AG04449 (cell line): ENCODE measurements at places on chromosomes 7 and 10.

- no peak for DNase-seq
Measured at GRCh38 chr10:17085011-17085725, 44.4 kb downstream of the CUBN start.

DNA sequence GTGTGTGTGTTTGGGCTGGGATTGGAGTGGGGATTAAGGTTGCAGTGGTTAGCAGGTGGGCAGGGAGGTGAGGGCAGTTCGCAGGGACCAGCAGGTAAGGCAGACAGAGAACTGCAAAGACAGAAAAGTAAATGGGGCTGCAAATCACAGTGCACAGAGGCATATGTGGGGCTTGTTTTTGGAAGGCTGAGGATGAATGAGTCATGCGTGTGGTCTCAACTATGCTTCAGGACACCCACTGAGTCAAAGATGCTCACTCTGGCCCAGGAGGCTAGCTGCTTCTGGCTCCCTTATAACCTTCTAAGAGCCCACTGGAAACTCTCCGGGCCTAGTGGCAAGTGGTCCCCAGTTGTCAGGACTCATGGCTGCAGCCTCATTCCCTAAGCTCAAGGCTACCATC, 118.2 kb downstream of the ZNF248 start:
- no peak for DNase-seq

- no peak for DNase-seq
Measured at GRCh38 chr10:119177708-119178371, 772 bp downstream of the PRDX3 start.

GRCh38 chr10:131982185-131982756, 548 bp upstream of the BNIP3 start:
- no peak for DNase-seq

DNA sequence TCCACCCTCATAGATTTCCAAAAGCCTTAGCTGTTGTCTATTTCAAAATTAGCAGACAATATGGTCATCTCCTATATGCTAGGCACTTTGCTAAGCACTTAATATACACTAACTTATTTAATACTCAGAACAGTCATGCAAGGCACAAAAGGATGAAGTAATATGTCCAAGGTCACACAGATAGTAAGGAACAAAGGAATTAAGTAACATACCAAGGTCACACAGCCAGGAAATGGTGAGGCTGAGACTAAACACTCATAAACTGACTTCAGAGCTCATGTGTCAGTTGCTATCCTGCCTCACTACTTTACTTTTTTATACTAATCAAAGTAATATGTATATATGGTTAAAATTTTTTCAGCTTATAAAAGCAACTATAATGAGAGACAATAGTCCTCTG, 23.6 kb upstream of the HIBADH start:
- no peak for DNase-seq

DNA sequence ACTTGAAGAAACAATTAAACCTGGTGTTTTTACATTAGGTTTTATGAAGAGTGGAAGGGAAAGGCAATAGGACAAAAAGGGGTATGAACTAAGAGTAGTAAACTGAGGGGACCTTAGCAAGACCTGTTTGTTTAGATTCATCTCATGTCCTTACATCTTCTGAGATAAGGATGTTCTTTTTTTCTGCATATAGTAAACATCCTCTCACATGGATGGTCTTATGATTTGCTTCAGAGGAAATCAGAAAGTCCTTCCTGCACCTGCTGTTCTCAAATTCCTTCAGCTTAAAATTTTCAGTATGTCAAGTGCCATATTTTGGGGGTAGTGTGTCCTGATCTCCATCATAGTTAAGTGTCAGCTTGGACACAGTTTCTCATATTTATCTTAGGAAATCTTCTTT, 232.6 kb downstream of the ADK start:
- DNase-seq, result no peak

DNA sequence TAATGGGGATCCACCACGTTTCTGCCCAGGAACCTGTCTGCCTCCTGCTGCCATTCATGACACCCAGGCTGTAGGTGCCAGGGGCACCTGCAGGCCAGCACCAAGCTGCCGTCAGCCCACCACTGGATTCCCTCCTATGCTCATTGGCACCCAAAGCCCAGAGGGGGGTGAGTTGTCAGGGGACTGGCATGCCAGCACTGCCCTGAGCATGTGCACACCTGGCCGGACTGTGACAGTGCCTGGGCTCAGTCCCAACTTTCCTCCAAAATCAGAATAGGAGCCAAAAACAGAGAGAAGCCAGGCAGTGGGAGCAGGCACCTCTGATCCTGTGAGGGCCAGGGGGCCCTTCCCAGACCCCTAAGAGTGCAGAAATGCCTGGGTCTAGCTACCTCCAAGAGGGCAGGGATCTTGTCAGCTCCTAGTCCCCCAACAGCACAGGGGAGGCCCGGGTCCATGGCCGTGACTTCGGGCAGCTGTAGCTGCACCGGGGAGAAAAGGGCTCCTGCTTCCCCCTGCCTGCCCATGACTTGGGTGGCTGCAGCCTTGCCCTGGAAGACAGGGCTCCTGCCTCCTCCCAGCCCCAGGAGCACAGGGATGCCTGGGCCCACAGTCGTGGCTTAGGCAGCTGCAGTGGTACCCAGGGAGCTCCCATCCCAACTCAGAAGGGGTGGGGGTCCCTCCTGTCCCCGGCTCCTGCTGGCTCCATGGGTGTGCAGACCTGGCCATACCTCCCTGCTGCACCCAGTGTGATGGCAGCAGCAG, 249.8 kb upstream of the DKK1 start:
- no peak for DNase-seq

DNA sequence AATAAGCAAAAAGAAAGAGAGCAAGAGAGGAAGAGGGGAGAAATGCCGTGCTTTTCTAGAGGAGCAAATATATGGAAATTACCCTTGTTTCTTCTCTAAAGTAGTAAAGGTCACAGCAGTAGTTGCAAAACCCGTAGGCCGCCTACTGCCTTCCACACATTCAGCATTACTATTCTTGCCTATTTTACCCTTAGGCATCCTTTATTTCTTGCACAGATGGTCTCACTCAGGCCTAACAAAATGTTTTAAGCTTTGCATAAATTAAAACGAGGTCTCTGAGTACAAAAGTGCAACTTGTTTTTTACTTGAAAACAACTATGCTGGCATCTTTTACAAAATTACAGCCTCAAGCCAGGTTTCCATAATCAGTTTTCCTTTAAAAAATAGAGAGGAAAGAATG, 644.6 kb downstream of the AUTS2 start:
- DNase-seq, result no peak

GRCh38 chr7:80151274-80151665, 16.6 kb downstream of the GNAI1 start:
- DNase-seq, result peak; percentile 84

- no peak for DNase-seq
Measured at GRCh38 chr10:60508831-60509230, 119.2 kb upstream of the ANK3 start.

DNA sequence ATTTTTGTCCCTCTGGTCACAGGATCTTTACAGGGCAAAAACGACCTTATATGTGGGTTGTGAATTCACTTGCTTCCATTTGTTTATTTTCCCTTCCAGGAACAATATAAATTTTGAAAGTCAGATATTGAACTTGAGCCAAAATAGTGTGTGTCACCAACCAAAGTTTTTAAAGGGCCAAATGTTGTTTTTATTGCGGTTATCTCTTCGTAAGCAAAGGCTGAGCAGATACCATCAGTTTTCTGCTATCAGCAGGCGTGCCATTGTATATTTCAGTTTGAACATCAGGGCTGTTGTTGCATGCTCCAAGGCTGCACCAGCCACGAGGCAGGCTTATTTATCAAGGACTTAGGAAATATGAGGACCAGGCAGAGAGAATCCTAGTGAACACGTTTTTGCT, 160.3 kb downstream of the PAXIP1 start:
- DNase-seq, result no peak

DNA sequence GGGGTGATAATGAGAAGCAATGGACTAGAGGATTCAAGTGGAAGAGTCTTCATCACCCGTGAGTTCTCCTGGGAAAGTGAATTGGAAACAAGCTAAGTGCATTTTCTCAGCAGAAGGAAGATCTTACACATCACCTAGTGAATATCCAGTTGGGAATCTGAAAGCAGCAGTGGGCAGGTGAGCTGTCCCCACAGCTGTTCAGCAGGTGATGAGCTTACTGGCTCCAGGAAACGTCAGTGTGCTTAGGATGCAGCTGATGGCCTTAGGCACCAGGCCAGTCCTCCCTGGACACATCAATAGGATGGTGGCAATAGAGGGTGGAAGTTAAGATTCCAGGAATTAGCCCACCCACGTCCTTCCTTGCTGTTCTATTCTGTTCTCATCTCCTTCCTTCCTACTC, 66.7 kb downstream of the NOD1 start:
- no peak for DNase-seq

DNA sequence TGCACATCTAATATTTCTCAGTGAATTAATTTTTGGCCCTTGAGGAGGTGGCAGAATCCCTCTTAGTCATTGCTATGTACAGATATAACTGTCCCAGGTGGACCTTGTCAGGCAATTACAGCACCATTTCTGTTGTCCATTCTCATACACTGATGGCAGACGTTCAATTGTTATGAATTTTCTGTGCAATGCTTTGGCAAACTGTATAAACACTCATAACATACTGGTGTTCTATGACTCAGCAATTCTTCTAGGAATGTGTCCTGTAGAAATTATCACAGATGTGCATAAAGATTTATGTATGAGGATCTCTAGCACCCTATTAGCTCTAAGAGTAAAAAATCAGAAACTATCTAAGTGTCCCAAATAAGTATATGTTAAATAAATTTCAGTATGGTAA, 80.8 kb downstream of the DNAJB9 start:
- no peak for DNase-seq

DNA sequence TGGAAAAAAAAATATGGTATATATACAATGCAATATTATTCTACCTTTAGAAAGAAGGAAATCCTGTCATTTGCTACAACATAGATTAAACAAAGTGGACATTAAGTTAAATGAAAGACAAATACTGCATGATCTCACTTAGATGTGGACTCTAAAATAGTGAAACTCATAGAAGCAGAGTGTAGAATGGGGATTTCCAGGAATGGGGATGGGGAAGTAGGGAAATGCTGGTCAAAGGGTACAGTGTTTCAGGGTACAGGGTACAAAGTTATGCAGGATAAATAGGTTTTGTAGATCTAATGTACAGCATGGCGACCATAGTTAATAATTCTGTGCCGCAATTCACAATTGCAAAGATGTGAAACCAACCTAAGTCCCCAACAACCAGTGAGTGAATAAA, 385.5 kb downstream of the SFMBT2 start:
- DNase-seq, result no peak

GRCh38 chr7:104983076-104983577, 30.9 kb upstream of the KMT2E start:
- no peak for DNase-seq

- DNase-seq, result no peak
Measured at GRCh38 chr7:44966731-44967538, 11.9 kb downstream of the MYO1G start.

DNA sequence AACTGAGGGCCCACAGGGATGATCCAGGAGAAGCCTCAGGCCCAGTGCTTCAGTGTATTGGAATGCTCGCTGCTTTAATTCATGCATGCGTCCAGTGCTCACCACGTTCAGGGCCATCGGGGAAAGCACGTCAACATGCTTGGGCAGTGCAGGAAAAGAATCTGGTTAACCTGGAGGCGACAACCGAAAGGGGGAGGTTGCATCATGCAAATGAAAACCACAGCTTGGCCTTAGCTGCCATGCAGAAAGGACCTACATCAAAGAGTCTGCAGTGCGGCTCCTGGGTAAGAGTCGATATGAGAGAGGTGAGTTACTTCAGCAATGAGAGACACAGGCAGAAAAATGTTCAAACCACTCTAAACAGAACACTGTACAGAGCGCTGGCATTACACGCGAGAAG, 440.1 kb downstream of the KCNMA1 start:
- DNase-seq, result no peak

DNA sequence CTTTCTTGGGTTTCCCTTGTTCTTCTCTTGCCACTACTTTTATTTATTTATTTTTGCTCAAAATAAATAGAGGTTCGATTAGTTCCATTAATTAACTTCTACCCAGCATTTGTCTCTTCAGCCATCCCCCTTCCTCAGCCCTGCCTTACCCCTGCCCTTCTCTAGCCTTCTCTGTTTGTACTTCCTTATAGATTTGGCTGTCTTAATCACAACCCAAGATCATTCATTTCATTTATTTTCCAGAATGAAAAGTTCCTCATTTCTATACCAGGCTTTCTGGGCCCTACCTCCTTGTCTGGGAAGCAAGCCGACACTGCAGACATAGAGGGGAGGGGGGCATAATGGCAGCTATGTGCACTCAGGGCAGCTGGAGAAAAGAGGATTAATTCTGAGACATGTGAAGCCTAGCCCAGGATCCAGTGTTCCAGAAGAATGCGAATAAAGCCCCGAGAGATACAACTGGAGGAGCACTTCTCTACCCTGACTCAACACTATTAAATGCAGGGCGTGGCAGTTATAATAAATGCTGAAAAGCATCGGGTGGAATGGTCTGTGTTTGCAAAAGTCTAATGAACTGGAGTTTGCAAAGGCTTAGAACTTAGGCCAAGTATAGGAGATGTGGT, 6.4 kb upstream of the PDCD4 start:
- DNase-seq, result no peak

DNA sequence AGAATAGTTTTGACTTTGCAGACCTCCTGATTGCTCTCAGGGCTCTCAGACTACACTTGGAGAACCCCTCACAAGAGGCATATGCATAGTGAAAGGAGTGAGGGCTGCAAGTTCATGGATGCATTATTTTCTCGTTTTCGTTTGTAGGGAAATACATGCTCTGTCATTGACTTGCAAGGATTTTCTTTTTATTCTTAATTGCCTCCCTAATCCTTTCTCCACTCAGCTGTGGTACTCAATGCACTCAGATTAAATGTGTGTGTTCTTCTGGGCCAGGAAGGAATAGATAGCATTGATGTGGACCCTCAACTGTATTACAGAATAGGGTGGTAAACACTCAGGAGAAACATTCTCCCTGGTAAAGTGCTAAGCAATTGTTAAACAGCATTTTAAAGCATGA, 188.7 kb downstream of the CACNB2 start:
- DNase-seq, result no peak

DNA sequence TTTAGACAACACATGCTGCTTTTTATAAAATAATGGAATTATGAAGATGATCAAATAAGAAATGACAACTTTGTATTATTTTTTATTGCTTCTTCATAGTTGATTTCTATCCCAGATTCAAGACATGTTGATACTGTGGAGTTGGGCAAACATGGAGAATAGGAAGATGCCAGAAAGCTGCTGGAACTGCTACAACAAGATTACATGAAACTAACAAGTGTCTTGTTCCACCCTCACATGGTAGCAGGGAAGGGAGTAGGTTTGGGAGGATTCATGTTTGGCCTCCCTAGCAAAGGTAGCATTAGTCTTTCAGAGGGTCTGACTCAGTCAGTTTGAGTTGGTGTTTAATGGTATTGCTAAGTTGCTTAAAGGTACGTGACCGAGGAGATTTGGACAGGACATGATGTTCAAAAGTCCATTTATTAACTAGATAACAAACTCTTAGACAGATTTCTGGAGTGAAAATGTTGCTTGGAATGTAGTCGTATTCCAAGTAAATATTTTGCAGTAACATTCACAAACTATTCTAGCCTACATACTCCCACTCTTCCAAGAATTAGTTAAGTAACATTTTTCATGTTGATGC, 33.1 kb downstream of the PRR15 start:
- DNase-seq, result no peak

GRCh38 chr10:43384252-43385221, 13.1 kb downstream of the FXYD4 start:
- DNase-seq, result no peak

GRCh38 chr7:108724251-108725100, 154.8 kb downstream of the DNAJB9 start:
- no peak for DNase-seq
